Esophagus mucosa (tissue), 1 donor: ENCODE measurements at places on chromosomes 4 and X.
A peak's percentile ranks its signal among the peaks of the same experiment; 100 is the strongest.

GRCh38 chr4:86967073-86967472, 32.3 kb downstream of the AFF1 start:
- no peak for ATAC-seq

DNA sequence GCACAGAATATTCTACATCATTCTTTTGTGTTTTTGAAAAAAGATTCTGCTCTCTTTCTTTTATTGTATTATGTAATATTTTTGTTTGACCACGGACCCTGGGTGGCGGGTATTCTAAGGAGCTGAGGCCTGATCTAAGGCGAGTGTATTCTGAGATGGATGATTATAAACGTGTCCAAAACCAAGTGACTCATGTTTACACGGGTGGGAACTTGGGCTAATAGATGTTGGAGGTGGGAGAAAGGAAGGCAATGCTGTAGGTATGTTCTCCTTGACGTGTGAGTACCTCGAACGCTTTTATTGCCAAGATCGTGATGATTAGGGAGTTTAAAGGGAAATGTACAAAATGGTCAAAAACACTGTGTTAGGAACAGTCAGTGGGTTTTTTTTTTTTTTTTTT, 188.9 kb upstream of the FAT1 start:
- no peak for ATAC-seq

DNA sequence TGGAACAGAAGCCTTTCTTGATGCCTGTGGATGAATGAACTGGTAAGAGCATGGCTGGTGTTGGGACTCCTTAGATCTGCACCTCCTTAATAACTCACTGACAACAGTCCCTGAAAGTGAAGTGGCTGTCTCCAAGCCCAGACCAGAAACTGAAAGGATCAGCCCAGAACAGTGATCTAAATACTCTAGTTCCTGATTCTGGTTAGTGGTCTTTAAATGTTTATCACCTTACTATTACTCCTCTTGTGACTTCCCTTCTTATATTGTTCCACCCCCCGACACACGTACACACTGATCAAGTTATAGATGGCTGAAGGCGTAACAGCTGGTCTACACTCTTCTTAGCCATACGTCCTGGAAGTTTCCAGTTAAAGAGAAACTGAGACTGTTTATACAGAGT, 33.8 kb upstream of the ARMCX2 start:
- no peak for ATAC-seq

DNA sequence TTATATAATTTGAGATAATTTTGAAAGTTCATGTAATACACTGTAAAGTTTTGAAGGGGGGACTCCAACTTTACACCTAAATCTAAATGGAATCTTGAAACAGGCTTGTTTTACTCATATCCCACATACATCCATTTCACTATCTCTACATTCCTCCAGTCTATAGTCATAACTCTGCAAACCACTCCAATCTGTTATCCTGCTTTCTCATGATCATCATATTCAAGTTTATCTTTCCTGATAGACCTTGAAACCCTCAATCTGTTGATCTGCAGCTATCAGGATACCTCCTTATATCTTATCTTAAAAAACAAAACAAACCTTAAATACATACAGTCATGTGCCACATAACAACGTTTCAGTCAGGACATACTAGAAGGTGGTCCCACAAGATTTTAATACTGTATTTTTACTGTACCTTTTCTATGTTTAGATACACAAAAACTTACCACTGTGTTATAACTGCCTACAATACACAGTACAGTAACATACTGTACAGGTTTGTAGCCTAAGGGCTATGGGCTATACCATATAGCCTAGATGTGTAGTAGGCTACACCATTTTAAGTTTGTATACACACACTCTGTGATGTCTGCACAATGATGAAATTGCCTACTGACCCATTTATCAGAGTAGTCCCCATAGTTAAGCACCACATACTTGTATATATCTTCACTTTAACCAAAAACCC, 14.0 kb downstream of the CHIC2 start:
- no peak for ATAC-seq

DNA sequence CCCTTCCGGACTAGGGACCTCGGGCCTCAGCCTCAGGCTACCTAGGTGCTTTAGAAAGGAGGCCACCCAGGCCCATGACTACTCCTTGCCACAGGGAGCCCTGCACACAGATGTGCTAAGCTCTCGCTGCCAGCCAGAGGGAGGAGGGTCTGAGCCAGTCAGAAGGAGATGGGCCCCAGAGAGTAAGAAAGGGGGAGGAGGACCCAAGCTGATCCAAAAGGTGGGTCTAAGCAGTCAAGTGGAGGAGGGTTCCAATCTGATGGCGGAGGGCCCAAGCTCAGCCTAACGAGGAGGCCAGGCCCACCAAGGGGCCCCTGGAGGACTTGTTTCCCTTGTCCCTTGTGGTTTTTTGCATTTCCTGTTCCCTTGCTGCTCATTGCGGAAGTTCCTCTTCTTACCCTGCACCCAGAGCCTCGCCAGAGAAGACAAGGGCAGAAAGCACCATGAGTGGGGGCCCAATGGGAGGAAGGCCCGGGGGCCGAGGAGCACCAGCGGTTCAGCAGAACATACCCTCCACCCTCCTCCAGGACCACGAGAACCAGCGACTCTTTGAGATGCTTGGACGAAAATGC, at the start of gene WAS:
Gene WAS, plus strand, starts transcription at position 389 of the 572 bp plus-strand sequence. Its CDS starts 55 bp downstream, at position 444.
- ATAC-seq = peak; percentile 29

DNA sequence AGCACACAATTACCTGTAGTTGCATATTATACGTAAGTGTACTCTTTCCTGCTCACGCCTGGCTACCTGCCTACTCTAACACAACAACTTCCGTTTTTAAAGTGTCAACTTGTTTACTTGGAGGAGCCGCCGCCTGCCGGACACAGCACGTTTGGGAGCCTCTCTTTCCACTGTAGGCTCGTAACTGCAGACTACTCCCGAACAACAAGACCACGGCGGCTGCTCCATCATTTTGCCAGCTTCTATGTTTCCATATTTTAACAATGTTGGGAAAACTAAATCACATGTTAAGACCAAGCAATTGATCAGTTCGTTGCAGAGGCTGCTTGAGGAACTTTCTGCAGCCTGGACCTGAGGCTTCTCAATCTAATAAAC, 841 bp downstream of the MTNR1A start:
- no peak for ATAC-seq

- ATAC-seq = no peak
Measured at GRCh38 chr4:182885022-182885737, 32.0 kb downstream of the DCTD start.

- ATAC-seq = no peak
Measured at GRCh38 chr4:101921370-101921769, 130.8 kb downstream of the BANK1 start.

DNA sequence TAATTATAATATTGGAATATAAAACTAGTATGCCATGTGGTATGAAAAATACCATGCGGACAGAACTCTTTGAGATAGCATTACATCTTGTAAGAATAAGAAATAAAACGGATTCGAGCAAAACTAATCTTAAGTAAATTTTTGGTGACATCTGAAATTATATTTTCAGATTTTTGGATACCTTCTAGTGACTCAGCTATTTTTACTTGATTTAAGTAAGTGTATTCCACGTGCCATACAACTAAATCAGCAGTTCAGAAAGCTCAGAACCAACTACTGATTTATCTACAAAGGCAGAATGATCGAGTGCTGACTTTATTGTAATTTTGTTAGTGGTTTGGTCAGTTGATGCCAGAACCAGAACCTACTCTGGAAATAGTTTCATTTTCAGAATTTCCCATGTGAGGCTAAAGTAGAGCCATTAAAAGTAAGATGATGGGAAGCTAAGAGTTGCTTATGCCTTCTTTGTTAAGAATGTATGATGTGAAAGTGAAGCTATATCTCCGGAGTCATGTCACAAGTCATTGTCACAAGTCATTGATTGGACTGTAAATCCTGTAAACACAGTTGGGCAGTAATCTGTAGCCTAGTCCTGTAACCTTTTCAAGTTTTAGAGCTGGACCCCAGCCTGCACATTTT, 4.0 kb downstream of the ING2 start:
- ATAC-seq = no peak

GRCh38 chr4:87961993-87962392, 13.5 kb upstream of the SPP1 start:
- no peak for ATAC-seq

GRCh38 chr4:112156112-112156511, 10.9 kb downstream of the FAM241A start:
- ATAC-seq = no peak

GRCh38 chr4:45102716-45103115, 376.4 kb upstream of the GNPDA2 start:
- no peak for ATAC-seq
